ENCODE measurements at places on chromosomes 12 and 14.

DNA sequence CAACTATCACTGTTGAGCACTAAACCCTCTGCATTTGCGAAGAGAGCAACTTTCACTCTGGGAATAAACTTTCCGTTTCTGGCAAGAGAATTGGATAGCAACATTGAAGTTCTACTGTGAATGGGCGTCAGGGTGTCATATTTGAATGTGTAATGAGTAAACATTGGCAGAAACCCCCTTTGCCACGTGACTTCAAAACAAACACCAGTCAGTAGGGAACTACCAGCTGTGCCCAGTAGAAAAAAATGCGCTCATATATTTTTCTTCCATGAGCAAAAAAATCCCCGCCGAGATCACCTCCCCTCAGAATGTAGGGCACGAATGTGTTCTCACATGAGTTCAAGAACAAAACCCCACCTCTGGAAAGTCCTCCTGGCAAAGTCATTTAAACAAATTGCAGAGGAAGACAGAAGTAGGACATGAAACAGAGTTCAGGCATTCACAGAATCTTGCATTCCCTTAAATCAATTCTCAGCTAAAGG lies 80.6 kb downstream of the BTG1 start:
- DNase-seq: peak; percentile 84

DNA sequence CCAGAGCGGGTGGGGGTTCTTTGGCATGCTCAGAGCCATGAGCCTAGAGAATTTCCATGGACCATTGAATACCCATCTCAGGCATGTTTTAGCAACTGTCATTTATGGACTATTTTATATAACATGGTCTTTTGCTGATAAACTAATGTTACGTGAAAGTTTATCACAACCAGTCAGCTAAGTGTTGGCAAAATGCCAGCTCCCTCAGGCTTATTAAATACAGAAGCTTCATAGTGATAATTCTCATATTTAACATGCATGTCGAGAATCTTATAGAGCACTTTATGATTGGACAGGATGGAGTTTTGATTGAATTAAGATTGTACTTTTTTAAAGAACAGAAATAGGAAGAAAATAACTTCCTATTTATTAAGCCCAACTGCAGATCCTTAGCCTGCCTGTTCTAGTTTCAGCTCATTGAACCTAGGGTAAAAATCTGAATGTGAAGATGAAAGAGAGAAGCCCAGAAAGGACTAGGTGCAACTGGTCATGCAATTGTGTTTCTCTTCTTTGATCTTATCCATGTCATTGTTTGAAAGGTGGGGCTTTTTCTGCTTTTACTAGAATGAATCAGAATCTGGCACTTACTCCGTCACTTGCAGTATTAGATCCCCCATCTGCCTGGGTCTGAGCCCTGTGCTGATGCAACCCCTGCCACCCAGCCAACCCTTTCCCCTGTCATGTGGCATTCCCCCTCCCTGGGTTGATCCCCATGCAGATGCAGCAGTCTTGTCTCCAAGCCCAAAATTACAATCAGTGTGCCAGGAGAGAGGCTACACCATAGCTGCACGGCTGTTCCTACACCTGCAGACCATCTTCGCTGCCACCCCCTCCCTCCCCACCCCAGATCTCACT lies 134.6 kb upstream of the EVL start:
- DNase-seq: no peak

- no peak for DNase-seq
Measured at GRCh38 chr14:104433401-104434213, 146.0 kb upstream of the C14orf180 start.

- DNase-seq: no peak
Measured at GRCh38 chr14:91218014-91218413, 26.5 kb downstream of the GPR68 start.

GRCh38 chr12:73452672-73453469 lies 1084.8 kb upstream of the ATXN7L3B start:
- no peak for DNase-seq

DNA sequence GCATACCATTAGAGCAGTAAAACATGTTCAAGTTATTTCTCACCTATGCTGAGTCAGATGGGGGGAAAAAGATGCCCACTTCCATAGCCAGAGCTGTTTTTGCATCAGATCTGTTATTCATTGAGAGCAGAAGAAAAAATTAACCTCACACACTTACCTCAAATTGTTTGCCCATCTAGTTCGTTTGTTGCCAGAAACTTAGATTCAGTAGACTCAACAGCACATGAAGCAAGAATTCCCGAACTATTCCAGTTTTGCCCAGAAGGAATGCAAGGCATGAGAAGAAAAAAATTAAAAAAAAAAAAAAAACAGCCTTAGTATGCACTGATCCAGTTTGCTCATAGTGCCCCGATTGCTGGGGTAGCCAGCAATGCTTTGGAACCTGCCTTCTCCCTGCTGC lies 12.4 kb upstream of the DPF3 start:
- DNase-seq: no peak

GRCh38 chr12:84128117-84128991 lies 784.2 kb downstream of the SLC6A15 start:
- no peak for DNase-seq

DNA sequence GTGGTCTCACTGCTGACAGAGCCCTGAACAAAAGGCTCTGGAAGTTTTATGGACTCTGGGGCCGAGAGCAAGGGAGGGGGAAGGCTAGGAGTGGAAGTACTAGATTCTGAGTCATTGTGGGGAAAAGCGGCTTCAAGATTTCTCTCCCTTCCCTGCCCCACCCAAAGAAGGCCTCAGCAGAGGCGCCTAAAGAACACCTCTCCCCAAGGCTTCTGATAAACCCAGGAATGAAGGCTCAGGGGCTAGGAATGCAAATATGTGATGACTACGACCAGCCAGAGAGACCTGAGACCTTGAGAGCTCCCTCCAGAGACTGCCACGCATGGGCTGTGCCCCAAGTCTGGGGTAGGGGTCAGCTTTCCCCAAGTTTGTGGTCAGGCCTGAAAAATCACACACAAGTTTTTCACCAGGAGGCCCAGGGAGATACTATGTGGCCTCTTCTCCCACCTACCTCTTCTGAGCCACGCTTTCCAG lies 130.7 kb upstream of the HIF1A start:
- DNase-seq: peak; percentile 75

DNA sequence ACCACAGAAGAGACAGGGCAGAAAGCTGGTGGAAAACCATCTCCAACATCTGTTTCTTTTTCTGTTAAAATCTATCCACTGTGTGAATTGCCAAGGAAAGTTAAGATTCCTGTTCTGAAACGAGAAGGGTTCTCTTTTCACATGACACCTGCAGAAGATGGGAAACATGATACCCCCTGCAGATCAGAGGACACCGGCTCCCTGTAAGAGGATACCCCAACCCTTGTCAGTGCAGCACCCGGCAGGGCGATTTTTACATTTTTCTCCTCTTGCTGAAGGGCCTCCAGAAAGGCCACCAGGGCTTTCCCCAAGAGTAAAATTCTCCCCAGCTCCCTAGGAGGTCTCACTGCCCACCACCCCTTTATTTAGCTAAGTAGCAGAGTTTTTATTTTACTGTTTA lies 48.2 kb downstream of the DPF3 start:
- no peak for DNase-seq

DNA sequence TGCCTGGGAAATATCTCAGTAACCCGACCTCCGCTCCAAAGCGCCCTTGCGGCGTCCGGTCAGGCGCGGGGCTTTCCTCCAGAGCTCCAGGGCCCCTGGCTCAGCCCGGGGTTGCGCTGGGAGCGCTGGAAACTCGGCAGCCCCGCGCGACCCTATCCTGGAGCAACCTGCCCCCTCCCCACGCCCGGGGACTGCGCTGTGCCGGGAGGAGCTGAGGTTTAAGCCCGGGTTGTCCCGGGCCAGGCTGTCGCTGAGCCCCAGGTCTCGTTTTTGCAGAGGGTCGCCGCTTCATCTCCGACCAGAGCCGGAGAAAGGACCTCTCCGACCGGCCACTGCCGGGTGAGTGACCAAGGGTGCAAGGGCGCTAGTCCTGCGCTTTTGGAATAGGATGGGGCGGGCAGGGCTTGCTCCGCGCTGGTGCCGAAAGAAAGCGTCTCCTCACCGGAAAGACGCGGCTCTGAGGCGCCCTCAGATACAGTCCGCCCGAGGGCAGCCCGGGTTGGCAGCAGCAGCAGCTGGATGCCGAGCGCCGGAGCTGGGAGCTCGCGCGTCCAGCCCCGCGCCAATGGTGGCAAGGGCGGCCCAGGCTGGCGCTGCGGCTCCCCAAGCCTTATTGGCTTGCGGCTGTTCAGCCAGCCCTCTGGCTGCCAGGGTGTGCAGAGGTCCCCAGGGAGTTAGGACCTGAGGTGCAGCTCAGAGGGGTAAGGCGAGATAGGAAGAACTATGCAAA lies 1.5 kb downstream of the SPX start:
- DNase-seq: no peak

DNA sequence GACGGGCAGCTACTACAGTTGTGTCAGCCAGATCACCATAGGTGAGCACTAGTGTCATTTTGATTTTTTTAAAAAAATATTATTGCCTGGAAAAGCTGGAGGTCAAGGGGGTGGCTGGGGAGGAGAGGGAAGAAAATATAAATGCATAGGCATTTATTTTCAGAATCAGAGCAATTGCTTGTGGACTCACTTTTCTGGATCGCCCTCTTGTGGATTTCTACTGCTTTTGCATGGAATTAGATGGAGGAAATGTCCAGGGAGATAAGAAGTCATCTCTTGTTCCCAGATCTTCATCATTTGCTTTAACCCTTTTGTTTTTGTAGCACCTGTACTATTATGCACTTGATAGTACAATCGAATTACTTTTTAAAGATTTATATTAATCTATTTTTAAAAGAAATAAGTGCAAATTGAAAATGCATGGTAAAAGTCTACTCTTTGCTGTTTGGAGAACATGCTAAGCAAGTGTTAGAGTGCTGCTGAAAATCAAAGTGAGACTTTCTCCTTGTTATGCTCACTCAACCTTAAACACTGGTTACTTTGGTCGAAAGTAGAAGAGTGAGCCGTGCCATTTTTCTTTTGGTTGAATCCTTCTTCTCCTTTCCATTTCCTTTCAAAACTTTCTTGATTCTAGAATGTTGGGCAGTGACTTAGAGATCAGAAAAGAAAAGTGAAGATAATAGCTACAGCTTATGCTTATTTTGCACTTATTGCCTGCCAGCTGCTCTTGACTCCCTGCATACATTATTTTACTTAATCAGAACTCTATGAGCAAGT lies 60.6 kb upstream of the ANO4 start:
- no peak for DNase-seq

DNA sequence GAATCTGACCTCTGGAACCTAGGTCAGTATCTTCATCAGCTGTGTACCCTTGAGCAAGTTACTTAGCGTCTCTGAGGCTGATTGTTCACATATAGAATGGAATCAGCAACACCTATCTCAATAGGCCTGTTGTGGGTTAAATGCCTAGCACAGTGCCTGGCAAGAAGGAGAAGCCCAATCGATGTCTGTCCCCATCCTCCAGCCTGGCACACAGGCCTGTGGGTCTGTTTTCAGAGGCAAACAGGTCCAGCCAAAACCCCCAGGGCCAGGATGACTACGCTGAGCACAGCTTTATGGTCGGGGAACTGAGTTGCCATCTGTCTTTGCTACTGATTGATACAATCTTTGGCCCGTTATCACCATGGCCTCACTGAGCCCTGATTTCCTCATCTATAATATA lies 89.2 kb downstream of the NUAK1 start:
- DNase-seq: no peak

GRCh38 chr14:103707329-103708263 lies 7.7 kb downstream of the XRCC3 start:
- no peak for DNase-seq

DNA sequence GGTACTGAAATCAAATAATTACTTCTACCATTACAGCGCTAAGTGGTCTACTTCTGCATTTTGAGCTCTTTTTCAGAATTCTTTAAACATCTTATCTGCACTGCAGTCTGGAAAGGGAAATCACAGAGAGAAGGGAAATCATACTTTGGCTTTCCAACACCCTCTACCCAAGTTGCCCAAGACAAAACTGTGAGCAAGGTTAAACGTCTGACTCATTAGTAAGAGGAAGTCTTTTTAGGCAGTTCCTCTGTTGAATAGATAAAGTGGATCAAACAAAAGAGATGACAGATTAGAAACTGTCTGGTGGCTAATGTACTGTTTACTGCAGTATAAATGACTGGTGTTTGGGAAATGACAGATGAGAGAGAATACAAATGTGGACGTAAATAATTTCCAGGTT lies 858.1 kb downstream of the NRXN3 start:
- peak; percentile 81 for DNase-seq

- peak; percentile 1 for DNase-seq
Measured at GRCh38 chr12:13362260-13362841, 165.8 kb downstream of the EMP1 start.

GRCh38 chr12:4720637-4720995 lies 416 bp downstream of the GALNT8 start:
- no peak for DNase-seq

DNA sequence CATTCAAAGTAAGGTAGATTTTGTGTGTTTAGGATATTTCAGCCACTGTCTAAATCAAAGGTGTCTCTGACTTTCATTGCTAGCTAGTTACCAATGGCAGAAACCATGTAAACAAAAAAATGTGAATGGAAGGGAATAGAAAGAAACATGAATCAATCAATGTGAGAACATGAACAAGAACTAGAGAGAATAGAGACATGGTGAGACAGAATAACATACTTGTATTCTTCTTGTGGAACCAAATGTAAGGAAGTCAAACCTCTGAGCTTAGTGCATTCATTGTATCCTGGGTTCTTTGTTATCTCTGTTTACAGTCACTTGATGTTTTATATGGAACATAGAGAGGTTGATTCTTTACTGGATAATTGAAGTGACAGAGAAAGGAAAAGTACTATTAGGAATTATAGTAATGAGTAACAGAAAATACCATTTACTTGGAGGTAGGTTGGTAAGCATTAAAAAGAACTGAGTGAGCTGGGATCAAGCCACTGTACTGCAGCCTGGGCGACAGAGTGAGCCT lies 2.6 kb upstream of the WNK1 start:
- DNase-seq: no peak

GRCh38 chr14:60212503-60213371 lies 36.3 kb upstream of the PPM1A start:
- no peak for DNase-seq

DNA sequence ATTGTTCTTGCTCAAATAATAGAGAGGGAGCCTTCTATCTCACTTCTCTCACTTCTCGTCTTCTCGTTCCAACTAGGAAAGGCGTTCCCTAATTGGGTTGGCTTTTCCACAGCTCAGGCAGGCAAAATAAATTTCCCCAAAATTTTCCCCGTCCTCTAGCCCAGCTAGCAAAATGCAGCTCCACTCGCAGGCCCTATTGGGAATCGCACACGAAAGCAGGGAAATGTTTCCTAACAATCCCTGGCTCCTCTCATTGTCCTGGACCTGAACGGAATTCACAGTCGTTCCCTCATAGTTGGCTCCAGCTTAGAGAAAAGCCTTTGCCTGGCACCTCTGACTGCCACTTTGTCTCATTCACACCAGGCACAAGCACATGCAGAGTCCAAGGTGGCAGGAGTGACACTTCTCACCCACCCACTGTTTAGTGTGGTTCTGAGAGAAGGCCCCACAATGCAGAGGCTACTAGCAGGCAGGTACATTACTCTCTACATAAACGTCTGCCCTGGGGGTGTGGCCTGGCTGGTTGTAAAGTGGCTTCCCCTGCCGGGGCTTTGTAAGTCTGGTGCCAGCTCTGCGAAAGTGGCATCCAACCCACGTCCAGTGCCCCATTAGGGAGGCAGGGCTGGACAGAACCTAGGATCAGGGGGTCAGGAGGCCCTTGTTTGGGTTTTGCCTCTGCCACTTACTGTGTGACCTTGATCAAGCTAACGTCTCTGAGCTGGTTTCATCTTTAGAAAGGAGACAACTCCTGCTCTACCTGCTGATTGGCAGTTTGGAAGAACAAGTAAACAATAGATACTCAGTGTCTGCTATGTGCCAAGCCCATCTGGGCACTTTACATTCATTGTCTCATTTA lies 4.2 kb downstream of the SERPINA10 start:
- DNase-seq: no peak

- DNase-seq: no peak
Measured at GRCh38 chr12:80205960-80206359, 106.6 kb downstream of the OTOGL start.

All from CD14-positive monocyte (primary cell).